Upper lobe of right lung (tissue), 1 donor: ENCODE measurements at places on chromosomes 12 and 14. TPM values are rescaled to one million over a fixed set of nuclear protein-coding genes. Genes with fewer than 3 reads are reported as not detected.
A peak's percentile ranks its signal among the peaks of the same experiment; 100 is the strongest.

Gene DEGS2
- 1.7 TPM for total RNA-seq

DNA sequence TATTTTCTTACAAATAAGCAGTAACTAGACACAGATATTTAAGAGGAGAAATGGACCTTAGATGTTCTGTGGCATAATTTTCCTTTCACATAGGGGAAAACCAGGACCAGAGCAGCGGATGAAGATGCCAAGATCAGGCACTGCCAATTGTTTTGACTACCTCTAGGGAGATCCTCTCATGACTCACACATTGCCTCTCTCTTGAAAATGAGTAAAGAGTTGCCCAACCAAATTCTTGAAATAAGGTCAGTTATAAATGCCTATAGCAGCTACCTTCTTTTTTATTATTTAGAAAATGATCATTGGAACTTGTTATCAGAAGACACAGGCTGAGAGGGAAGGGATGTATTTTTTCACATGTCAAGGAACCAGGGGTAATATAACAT, 263.4 kb upstream of the PLEKHG7 start:
- H3K36me3 ChIP-seq, result no peaks in the 10 kb centered on the region
- H3K4me1 ChIP-seq, result no peaks in the 10 kb centered on the region
- H3K27me3 ChIP-seq, result no peaks in the 10 kb centered on the region
- H3K4me3 ChIP-seq, result no peak overlapping the region
- no peak overlapping the region for H3K27ac ChIP-seq
- DNase-seq, result no peak

DNA sequence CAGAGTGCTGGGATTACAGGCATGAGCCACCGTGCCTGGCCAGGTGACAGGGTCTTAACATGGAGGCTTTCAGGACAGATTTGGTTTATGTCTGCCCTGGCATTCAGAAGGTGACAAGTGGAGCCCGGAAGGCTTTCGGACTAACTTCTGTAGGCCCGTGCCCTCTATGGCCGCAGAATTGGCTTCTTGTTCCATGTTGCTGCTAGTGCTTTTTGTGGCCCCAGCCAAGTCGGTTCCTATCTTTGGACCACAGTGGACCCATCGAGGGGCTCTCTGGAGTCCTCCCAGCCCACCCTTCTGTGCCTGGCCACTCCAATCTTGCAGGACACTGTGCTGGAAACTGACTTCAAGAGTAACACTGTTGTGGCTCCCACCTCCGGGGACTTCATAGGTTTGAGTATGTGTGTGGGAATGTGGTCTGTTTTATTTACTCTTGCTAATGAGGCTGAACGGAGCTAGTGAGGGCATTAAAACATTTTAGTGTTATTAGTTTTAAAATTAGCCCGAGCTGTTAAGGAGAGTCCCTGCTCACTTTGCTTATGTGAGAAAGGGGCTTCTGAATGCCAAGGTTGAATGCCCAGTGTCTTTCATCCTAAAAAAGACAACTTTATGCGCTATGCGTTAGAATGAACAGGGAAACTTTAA, 245.9 kb downstream of the CACNA1C start:
- H3K27ac ChIP-seq, result no peak overlapping the region
- no peaks in the 10 kb centered on the region for H3K27me3 ChIP-seq
- H3K4me3 ChIP-seq, result no peak overlapping the region
- no peaks in the 10 kb centered on the region for H3K36me3 ChIP-seq

GRCh38 chr14:96893966-96894622, 96.9 kb downstream of the VRK1 start:
- H3K36me3 ChIP-seq, result no peaks in the 10 kb centered on the region
- no peaks in the 10 kb centered on the region for H3K27me3 ChIP-seq
- no peak overlapping the region for H3K4me3 ChIP-seq

- no peak overlapping the region for H3K4me3 ChIP-seq
- DNase-seq, result peak; percentile 23
- peaks cover 15% of the 10 kb centered on the region for H3K4me1 ChIP-seq
Observed at GRCh38 chr14:99758872-99759545, 34.2 kb upstream of the EML1 start.
